ENCODE measurements at places on chromosomes 7 and 10.

DNA sequence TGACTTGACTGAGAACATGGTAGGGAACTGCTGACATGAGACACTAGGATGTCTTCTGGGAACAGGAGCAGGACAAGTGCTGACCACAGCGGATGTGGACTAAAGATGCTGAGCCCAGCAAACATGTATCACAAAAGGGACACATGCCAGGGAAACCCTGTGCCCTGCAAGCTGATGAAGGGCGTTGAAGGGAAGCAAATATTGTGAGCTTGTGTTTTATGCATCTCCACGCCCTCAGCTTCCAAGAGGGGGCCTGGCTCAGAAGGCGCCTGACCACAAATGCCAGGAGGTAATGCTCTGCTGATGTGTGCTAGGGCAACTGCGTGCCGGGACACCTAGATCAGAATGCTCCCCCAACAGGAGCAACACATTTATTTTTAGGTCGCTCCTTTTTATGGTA is 207.3 kb downstream of the CXCL12 start:
- DNase-seq = no peak

DNA sequence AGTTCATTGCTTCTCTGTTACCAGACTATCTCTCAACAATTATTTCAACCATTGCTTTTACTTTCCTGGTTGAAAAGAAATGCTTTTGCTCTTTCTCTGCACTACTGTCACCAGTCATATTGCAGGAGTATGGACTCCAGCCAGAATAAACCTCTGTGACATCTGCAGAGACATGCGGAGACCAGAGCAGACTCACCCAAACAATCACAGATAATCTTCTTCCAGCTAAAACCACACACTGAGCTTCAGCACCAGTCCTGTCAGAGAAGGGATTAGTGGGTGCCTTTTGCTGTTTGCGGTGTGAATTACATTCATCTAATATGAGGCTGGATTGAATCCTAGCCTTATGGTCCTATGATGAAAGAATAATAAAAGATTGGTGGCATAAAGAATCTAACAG is 258.6 kb downstream of the CNTNAP2 start:
- DNase-seq = no peak

DNA sequence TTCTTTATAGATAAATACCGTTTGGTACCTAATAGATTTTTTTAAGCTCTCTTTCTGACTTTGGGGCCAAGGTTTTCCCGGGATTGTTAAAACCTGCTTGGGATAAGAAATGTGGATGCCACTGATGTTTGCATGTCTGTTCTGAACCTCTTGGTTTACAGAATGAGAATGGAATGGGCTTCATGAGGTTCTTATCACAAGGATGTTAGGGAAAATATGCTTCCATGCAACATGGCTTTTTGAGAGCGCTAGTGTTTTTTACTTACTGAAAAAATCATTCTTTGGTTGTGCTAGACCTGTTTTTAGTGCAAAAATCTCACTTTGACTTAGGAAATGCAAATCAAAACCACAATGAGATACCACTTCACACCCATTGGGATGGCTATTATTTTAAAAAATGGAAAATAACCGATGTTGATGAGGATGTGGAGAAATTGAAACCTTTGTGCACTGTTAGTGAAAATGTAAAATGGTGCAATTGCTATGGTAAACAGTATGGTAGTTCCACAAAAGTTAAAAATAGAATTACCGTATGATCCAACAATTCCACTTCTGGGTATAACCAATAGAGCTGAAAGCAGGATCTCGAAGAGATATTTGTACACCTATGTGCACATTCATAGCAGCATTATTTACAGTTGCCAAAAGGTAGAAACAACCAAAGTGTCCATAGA is 38.9 kb downstream of the TSPAN14 start:
- DNase-seq = no peak

DNA sequence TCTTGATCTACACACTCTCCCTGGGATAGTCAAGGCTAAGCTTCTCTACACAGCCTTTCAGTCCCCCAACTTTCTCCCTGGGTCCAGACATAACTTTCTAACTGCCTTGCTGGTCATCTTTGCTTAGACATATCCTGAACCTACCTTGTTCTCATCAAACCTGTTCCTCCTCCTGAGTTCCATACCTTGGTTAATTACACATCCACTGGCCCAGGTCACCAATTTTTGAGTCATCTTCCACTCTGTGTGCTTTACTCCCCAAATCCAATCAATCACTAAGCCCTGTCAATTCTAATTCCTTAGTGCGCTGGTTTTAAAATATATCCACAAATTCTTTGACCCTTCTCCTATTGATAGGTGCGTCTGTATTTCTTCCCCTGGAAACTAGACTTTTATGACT is 107.0 kb downstream of the EVX1 start:
- no peak for DNase-seq

GRCh38 chr10:124045276-124045675 is 48.1 kb downstream of the CHST15 start:
- DNase-seq = no peak

DNA sequence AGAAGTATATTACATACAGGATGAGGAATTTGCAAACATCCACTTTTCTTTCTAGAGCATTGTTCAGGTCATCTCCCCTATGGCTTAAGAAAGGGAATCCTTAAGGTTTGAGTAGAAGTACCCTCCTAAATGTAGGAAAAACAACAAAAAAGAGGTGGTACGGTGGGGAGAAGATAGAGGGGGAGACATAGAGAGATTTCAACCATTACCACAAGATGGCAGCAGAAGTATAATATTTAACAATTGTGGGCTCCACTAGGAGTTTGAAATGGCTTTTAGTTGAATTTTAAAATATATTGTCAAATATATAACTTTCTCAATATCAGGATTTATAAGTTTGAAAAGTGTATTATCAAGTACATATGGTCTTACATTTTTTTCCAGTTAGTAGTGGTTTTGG is 72.7 kb upstream of the PRKG1 start:
- no peak for DNase-seq

DNA sequence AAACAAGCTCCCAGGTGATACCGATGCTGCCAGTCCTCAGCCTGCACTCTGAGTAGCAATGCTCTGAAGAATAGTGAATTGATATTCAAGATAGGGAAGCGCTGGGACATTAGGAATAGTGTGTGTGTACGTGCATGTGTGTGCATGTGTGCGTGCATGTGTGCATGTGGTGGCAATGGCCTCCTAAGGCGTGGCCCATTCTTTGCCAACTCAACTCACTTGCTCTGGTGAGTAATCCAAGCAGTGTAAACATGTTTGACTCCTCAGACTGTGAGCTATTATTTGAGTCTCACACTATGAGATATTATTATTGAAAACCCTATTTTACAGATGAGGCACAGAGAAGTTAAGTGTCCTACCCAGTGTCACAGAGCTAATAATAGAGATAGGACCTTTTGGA is 186.6 kb downstream of the RAB11FIP2 start:
- no peak for DNase-seq

All from stimulated activated CD8-positive, alpha-beta memory T cell treated with anti-CD3 and anti-CD28 coated beads, Interleukin-2, amount 100 ng/mL, for 48 hours (primary cell).